ENCODE measurements at places on chromosomes 13 and 19.

GRCh38 chr13:111322001-111322915 lies 1.8 kb downstream of the TEX29 start:
- H3K27ac ChIP-seq, result no peak overlapping the region
- H3K27me3 ChIP-seq, result no peaks in the 10 kb centered on the region
- H3K4me3 ChIP-seq, result no peak overlapping the region

DNA sequence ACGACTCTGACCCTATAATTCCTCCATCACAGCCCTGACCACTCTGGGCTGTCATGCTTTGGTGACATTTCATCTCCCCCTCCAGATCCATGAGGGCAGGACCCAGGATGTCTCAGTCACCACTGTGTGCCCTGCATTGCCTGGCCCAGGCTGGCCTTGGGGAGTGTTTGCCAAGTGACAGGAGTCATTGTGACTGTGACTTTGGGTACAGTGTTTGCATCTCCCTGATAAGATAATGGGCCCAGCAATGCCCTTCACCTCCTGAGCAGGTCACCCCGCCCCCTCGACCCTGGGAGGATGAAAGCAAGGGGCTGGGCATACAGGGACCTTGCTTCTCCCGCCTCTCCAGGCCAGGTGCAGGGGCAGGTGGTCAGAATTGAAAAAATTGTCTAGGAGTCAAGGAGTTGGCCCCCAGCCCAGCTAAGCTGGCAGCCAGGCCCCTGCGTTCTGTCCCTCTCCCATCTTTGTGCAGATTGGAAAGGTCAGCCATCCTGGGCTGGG lies 5.9 kb upstream of the ATP4A start:
- H3K36me3 ChIP-seq, result no peaks in the 10 kb centered on the region
- H3K4me3 ChIP-seq, result no peak overlapping the region
- no peak overlapping the region for H3K27ac ChIP-seq

- no peak overlapping the region for H3K27ac ChIP-seq
Measured at GRCh38 chr13:113566227-113566561, 18.4 kb upstream of the TFDP1 start.

DNA sequence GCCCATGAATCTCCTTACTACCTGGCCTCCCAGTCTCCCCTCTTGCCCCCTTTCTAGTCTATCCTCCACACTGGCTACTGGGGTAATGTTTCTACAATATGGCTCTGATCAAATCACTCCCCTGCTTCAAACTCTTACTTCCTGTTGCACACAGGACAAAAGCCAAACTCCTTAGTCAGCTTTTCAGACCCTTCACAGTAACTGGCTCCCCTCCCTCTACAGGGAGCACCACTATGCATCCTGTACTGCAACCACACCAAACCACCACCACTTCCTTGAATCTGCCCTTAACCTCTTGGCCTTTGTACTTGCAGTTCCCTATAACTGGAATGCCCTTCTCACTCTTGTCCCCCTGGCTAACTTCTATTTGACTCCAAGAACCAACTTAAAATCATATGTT lies 32.2 kb downstream of the DEDD2 start:
- no peak for DNase-seq
- no peaks in the 10 kb centered on the region for H3K27me3 ChIP-seq
- H3K36me3 ChIP-seq, result no peaks in the 10 kb centered on the region

Data from iPS DF 6.9 (cell line).